ENCODE measurements at places on chromosomes 1 and 21.

GRCh38 chr1:70353601-70354331 is 756 bp downstream of the ANKRD13C start:
- DNase-seq = no peak

DNA sequence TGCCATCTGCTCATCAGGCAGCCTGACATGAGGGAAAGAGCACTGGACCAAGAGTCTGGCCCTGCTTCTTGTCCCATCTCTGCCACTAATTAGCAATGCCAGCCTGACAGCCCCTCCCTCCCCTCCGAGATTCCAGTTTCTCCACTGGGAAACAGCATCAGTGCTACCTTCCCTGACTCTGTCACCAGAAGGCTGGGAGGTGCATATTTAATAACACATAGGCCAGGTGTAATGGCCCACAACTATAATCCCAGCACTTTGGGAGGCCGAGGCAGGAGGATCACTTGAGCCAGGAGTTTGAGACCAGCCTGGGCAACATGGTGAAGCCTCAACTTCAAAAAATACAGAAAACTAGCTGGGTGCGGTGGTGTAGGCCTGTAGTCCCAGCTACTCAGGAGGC is 41.2 kb upstream of the ZBTB40 start:
- no peak for DNase-seq

- DNase-seq = no peak
Observed at GRCh38 chr1:233005703-233006102, 55.3 kb downstream of the NTPCR start.

DNA sequence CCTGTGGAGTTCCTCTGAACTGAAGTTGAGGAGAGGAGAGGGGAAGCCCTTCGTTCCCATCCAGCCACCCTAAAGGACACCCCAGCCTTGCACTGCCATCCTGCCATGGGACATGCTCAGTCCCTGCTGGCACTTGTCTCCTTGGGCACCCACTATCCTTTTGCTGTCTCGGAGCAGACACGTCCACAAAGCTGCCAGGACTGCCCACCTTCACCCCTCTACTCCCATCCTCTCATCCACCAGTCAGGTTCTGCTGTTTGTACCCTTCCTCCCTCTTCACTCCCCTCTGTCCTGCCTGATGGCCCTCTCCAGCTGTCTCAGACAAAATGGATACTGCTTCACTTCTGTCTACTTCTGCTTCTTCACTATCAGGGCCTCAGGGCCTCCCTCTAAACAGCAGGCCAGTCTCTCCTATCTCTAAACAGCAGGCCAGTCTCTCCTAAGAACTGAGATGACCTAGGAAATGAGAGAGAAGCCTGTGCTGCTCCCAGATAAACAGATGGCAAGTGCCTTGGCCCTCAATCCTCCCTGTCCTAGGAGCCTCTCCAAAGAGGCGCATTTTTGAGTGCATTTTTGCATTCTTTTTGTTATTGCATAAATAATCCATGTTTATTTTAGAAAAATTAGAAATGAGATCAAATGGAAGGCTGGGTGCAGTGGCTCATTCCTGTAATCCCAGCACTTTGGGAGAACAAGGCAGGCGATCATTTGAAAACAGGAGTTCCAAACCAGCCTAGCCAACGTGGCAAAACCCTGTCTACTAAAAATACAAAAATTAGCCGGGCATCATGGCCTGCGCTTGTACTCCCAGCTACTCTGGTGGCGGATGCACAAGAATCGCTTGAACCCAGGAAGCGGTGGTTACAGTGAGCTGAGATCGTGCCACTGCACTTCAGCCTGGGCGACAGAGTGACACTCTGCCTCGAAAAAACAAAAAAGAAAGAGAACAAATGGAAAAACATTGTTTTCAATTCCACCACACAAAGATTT is 4.4 kb upstream of the PYCR2 start:
- no peak for DNase-seq

DNA sequence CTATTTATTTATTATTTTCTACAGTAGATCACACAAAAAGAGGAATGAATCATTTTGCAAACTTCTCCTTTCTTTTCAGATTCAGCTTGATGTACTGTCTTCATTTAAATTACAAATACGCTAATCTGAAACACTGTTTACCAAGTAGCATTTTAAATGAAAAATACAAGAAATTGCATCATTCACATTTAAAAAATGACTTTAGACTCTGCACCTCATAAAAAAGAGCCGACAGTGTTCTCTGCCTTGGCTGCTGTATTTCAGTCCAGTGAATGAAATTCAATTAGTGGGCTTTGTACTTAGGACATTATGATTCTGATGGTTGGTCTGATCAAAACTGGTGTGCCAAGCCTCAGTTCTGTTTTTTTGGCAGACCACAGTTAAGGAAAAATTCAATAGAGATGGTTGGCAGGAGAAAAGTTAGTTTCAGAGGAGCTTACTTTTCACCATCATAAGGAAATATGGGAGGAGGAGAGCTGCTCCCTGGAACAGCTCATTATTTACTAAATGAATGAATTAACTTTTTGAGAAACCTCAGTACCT is 222.4 kb upstream of the ESRRG start:
- no peak for DNase-seq

GRCh38 chr1:9151328-9151860 is 22.5 kb upstream of the GPR157 start:
- DNase-seq = no peak

GRCh38 chr1:220768126-220768601 is 18.5 kb upstream of the MTARC1 start:
- no peak for DNase-seq

GRCh38 chr1:93317207-93317606 is 28.5 kb upstream of the DR1 start:
- DNase-seq = no peak

- peak; percentile 17 for DNase-seq
Observed at GRCh38 chr1:3899754-3900149, 320 bp downstream of the C1orf174 start.

DNA sequence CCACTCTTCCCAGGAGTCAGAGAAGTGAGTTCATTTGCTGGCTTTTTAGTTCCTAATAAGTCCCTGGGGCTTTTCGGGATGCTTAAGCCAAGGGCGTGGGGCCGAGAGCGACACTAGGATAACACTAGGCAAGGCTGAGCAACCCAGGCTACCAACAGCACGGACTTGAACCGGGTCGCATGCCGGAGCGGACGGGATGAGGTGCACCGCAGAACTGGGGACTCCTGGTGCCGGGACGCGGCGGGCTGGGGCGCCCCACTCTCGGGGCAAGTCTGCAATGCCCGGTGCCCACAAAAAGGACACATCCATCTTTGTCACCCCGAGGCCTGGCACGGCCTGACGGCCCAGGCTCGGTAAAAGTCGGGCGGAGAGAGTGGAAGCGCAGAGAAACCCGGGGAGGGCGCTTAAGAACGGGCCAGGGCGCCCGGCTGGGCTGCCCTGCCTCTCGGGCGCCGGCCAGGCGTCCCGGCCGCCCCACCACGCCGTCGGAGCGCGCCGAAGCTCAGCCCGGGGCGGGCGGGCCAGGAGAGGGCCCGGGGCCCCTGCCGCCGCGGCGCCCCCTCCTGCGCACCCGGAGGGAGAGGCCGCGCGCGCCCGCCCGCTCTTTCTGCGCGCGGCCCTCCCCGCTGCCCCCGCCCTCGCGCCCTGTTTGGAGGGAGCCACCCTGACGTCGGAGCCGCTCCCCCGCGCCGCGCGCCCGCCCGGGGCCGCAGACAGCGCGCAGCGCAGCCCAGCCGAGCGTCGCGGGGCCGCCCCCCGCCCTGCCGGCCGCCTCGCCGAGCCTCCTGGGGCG is at the start of gene NBL1:
Gene NBL1 (plus strand): TSS at position 710 of the 793 bp plus-strand sequence. CDS start 10,720 bp downstream, outside the sequence.
- DNase-seq = peak; percentile 68

Data from stimulated activated CD4-positive, alpha-beta T cell treated with anti-CD3 and anti-CD28 coated beads, Interleukin-12 subunit alpha, Interleukin-12 subunit beta, amount 100 ng/mL, for 4 hours (primary cell).